ENCODE measurements at places on chromosomes 4 and X.

GRCh38 chrX:20221902-20222301 is 44.8 kb downstream of the RPS6KA3 start:
- no peak for DNase-seq

GRCh38 chr4:126800575-126801141 is 832.1 kb upstream of the INTU start:
- DNase-seq, result no peak

DNA sequence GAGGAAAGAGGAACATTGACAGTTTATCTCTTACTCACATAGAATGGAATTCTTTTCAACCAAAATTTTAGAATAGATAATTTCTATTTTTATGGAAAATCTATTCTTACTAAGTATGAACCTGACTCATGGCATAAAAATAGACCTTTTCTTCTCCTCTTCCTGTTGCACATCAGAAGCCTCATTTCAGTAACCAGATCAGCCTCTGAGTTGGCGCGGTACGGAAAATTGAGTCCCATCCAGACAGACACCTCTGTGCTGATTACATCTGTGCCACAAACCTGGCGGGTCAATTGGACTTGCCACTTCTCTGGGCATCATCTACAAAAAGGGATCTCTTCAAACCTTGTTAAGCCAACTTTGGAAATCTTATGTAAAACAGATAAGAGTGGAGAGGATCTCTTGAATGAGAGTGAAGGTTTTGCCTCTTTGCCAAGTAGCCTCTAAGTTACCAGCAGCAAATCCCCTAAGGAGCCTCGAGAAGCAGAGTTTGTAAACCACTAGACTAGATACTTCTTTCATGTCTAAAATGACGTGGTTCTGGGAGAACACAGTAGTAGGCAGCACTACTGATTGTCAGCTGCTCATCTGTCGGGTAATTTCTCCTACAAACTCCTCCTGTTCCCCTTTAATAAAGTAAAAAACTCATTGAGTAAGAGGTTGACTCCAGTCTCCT is 37.4 kb downstream of the TENM3 start:
- no peak for DNase-seq

GRCh38 chr4:153763404-153763803 is 3.6 kb upstream of the RNF175 start:
- no peak for DNase-seq

Measured in suprapubic skin (tissue), 4 donors.